ENCODE measurements at places on chromosomes 1 and 21.

GRCh38 chr1:214391873-214392645 is 111.1 kb downstream of the SMYD2 start:
- DNase-seq, result no peak

- DNase-seq, result peak; percentile 39
Measured at GRCh38 chr1:40270152-40270834, 12.3 kb downstream of the ZMPSTE24 start.

DNA sequence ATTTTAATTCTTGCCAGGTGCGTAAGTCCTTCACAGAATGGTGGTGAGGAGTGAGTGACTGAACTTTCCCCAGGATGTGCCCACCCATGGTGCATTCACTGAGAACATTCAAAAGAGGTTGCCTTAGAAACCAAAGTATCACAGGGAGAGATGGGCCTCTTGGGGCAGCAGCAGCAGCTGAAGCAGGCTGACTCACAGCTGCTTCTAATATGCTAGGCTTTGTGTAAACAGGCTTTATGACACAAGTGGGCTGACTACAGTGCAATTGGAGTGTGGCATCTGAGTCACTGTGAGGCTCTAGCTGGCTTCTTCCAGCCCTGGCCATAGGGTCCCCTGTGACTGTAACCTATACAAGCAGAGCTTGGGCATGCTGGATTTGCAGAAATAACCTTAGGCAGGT is 12.6 kb downstream of the PIGP start:
- DNase-seq, result peak; percentile 94

DNA sequence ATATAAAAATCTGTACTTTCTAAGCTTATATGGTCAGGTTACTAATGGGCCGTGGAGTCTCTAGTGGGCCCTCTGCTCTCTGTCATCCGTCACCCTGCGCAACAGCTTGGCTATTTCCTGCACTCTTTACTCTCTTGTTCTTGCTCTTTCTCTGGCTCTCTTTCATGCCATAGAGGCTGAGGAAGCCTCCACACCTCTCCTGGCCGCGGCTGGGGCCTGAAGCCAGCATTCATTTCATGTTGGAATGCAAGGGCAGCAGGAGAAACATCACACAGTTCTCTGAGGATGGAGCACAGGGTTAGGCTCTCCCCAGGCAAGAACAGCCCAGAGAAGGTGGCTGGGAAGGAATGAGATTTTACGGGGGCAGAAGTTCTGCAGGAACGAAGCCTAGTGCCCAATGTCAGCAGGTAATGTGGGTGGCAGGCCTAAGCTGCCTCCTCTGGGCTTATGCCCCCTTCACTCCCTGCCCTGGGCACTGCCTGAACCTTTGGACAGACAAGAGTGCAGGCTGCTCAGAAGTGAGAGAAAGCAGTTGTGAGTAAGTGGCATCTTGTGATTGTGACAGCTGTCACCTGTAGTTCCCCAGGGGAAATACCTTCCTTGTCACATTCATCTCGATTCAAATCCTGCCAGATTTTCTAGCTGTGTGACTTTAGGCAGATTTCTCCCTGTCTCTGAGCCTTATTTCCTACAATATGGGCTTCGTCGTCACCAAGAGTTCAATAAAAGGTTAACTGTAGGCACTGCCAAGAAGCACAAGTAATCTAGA is 3.6 kb upstream of the FHAD1 start:
- peak; percentile 10 for DNase-seq

GRCh38 chr1:16068356-16069270 is 4.8 kb downstream of the FAM131C start:
- no peak for DNase-seq

DNA sequence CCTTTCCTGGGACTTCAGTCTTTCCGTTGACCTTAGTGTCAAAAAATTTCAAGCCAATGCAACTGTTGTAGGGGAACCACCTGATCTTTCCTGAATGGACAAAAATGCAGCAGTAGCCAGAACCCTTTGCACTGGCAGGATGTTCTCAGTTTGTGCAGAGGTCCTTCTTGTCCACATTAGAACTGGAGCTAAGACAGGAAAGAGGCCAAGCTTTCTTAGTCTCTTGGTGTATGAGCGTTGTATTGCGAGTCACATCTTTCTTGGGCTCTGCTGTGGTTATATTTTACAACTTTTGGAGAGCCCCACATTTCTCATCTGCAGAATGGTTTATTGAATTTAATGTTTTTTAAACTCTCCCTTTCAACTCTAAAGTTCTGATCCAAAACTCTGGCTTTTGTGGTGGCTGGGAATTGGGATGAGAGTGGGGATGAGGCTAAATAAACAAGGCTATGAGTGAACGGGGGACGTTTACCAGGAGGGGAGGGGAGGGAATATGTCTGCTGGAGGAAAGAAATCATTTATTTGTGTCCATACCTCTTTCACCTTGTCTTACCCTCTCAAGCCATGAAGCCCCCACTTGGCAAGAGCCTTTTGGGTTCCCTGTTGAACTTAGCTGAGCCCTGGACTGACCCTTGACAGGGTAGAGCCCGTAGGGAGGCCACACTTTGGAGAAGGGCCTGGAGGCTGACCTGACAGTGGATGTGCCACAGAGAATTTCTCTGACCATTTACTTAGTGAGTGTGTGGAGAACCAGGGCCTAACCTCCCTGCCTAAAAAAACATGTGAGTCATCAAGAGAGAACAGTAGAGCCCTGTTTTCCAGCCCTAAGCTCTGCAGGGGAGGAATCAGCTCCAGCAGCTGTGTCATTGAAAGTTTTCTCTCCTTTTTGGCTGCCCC is 586 bp downstream of the CHI3L2 start:
- peak; percentile 92 for DNase-seq

- DNase-seq, result no peak
Measured at GRCh38 chr1:43981135-43981491, 2.1 kb downstream of the B4GALT2 start.

- no peak for DNase-seq
Measured at GRCh38 chr1:242139442-242139841, 140.5 kb upstream of the MAP1LC3C start.

GRCh38 chr1:172941471-172941870 is 109.3 kb downstream of the TNFSF18 start:
- no peak for DNase-seq

GRCh38 chr1:110346690-110347089 is 7.5 kb downstream of the RBM15 start:
- no peak for DNase-seq

- DNase-seq, result no peak
Measured at GRCh38 chr1:60342569-60342968, 269.0 kb upstream of the C1orf87 start.

DNA sequence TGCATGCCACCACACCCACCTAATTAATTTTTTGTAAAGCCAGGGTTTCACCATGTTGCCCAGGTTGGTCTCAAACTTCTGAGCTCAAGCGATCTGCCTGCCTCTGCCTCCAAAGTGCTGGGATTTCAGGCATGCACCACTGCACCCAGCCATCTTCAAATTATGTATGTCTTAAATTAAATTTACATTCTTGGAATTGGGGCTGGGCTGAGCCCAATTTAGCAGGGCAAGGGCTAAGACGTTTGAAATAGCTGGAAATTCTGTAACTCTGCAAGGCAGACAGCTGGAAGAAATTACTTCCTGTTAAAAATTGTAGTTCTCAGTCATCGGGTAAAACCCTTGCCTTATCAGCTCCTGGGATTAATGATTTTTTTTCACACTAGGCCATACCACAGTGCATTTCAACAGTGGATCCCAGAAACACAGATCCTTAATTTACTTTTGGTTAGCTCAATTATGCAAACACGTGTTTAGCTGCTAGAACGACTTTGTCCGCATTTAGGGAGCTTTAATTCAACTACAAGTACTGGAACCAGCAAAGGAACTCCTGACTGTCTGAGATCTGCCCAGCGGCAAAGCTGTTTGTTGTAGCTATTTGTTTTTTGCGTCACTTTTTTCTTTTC is 83.3 kb downstream of the OLFML3 start:
- DNase-seq, result no peak

- DNase-seq, result peak; percentile 30
Measured at GRCh38 chr21:33731447-33731846, 89.1 kb downstream of the ITSN1 start.

GRCh38 chr1:197961933-197962332 is 44.8 kb downstream of the LHX9 start:
- no peak for DNase-seq

GRCh38 chr21:35925497-35925896 is 134.8 kb downstream of the SETD4 start:
- DNase-seq, result peak; percentile 81

- no peak for DNase-seq
Measured at GRCh38 chr1:29783508-29784275, 547.4 kb downstream of the PTPRU start.

- no peak for DNase-seq
Measured at GRCh38 chr1:246564839-246565750, 966 bp downstream of the TFB2M start.

DNA sequence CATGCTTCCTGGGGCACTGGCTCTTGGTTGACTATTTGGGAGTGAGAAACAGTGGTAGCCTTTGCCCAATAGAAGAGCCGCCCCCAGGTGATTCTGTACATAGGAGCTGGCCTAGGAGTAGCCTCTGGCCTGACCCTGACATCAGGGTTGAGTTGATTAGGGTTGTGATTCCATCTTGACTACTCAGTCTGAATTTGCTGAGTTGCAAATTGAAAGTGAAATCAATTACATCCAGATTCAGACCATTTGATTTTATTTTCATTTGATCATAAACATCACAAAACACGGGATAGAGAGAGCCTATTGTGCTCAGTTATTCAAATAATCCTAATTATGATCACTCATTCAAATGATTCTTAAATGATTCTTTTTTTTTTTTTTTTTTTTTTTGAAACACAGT is 253.2 kb downstream of the KIF26B start:
- DNase-seq, result no peak

- peak; percentile 65 for DNase-seq
Measured at GRCh38 chr1:19445417-19446342, 39.7 kb downstream of the CAPZB start.

- DNase-seq, result no peak
Measured at GRCh38 chr21:44710294-44710665, 1.1 kb downstream of the TSPEAR start.

- DNase-seq, result no peak
Measured at GRCh38 chr1:43284546-43285110, 753 bp downstream of the C1orf210 start.

DNA sequence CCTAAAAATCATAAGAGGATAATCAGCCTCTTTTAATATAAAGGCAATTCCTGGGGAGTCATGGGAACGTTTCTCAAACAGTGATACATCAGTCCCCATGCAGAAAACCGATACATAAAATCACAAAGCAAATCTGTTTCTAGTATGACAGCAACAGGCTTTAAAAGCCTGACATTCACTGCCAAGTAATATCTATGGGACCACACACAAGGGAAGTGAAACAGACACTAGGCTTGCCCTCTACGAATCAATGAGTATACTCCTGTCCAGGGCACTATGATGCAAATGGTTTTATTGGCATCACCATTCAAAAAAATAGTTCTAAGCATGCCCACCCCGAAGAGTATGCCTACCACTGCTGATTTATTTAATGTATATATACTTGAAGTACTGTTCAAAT is 54.4 kb downstream of the TIAM1 start:
- DNase-seq, result no peak

GRCh38 chr1:110615548-110616130 is 9.5 kb upstream of the KCNA2 start:
- DNase-seq, result peak; percentile 19

- no peak for DNase-seq
Measured at GRCh38 chr1:231796141-231796540, 169.6 kb downstream of the DISC1 start.

- DNase-seq, result peak; percentile 55
Measured at GRCh38 chr1:87508247-87508787, 179.6 kb downstream of the LMO4 start.

DNA sequence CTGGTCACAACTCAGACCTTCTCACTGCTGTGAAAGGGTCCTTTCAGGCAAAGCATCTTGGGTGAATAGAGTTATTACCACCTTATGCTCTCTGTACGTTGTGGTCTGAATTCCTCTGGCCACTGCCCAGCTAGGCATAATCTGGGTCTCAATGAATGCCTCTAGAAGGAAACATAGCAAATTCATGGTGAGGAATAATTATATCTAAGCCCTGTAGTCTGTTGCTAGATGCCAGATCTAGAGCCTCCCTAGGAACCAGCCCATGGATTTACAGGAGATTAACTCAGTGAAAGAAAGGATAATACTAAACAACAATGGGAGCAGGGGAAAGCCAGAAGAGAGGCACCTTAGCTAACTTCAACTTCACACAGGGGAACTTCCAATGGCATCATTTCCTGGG is 2.4 kb upstream of the COL11A1 start:
- peak; percentile 3 for DNase-seq

DNA sequence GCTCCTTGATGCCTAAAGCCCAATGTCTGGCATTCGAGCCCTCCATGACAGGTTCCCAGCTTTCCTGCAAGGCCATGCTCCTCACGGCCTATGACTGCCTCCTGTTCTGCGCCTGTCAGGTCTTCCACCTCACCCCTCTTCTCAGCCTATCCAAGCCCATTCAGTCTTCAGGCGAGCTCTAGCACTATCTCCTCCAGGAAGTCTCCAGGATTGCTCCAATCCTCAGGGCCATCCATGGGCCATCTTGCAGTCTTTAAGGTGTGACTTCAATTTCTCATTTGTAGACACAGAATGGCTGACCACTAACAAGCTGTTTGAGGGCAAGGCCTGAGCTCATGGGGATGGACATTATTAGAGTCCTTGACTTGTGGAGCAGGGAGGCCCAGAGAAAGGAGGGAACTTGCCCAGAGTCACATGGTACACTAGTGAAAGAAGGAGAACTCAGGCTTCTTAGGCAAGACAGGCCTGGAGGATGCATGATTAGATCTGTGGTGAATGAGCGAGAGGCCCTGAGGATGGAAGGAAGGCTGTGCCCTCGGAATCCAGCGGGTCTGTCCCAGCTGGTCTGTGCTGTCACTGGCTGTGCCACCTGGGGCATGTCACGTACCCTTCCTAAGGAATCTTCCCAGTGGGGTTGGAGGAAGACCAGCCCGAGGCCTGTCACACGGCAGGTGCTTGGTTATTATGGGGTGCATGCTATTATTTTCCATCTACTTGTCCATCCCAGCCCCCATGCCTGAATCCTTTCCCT is 1.2 kb upstream of the ACOT11 start:
- no peak for DNase-seq

GRCh38 chr1:52306227-52307006 is 59.6 kb downstream of the CC2D1B start:
- no peak for DNase-seq

DNA sequence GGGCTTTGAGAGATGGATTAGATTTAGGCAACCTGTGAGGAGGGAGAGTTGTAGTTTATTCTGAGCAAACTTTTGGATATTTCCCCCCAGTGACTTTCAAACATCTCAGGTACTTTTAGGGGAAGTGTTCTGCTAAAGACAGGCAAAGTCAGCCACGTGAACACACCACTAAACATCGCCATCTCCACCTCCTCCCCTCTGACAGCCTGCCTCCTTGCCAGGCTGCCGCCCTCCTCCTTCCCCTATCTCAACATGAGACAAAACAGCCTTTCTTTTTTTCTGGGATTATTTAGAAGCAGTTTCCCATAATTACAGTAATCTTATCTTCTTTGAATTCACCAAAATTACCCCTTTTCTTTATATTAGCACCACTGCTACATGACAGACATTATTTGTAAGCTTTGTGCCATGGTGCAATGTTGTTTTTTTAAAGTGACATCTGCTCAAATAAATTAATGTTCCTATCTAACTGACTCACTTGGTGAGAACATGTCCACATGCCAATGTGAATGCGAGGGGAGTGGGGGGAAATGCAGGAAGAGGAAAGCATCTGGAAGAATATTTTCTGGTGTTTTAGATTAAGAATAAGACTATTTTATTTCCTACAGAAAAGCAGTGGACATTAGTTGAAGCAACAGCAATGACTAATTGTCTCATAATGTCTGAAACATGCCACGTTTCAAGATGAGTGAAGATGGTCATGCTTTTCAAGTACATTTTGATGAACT is 147.8 kb upstream of the ATP1B1 start:
- DNase-seq, result peak; percentile 2

GRCh38 chr21:28959367-28960099 is 33.1 kb downstream of the LTN1 start:
- DNase-seq, result peak; percentile 84
